CD8-positive, alpha-beta memory T cell (primary cell): ENCODE measurements at places on chromosomes 4 and X. TPM values are rescaled to one million over a fixed set of nuclear protein-coding genes. Genes with fewer than 3 reads are reported as not detected.

The ATP2B3 gene
- not detected for total RNA-seq

The IGFBP7 gene
- not detected for total RNA-seq

The TIMM17B gene
- 87.5 TPM for total RNA-seq

The REELD1 gene
- total RNA-seq, result 0.46 TPM

The C4orf50 gene
- 0.24 TPM for total RNA-seq

The DCTD gene
- 150 TPM for total RNA-seq

The CFAP47 gene
- total RNA-seq, result not detected

DNA sequence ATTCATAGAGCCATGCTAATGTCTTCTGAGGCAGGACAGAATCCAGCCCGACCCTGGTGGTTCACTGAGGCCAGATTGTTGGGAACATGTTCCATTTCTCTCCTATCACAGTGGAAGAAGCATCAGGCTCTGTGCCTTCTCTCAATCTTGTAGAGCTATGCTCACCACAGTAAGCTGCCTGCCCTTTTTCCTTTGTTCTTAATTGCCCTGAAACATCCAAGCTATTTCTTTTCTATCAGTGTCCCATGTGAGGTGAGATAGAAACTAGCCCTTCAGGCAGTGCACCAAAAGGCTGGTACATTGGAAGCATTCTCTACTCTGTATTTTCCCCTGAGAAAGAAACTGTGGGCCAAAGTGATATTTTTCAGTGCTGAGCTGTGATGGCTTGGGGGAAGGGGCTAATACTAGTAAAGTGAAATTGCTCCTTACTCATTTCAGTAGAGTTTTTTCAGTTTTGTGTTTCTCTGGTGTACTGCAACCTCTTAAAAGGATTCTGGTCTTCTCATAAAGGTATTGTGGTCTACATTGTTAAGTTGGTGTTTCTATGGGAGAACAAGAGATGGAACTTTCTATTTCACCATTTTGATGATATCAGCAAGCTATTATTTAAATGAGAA is 611.2 kb downstream of the RPA4 start:
- H3K4me3 ChIP-seq, result no peak overlapping the region
- no peak for DNase-seq
- H3K27me3 ChIP-seq, result no peaks in the 10 kb centered on the region
- H3K27ac ChIP-seq, result no peak overlapping the region
- H3K4me1 ChIP-seq, result no peaks in the 10 kb centered on the region

DNA sequence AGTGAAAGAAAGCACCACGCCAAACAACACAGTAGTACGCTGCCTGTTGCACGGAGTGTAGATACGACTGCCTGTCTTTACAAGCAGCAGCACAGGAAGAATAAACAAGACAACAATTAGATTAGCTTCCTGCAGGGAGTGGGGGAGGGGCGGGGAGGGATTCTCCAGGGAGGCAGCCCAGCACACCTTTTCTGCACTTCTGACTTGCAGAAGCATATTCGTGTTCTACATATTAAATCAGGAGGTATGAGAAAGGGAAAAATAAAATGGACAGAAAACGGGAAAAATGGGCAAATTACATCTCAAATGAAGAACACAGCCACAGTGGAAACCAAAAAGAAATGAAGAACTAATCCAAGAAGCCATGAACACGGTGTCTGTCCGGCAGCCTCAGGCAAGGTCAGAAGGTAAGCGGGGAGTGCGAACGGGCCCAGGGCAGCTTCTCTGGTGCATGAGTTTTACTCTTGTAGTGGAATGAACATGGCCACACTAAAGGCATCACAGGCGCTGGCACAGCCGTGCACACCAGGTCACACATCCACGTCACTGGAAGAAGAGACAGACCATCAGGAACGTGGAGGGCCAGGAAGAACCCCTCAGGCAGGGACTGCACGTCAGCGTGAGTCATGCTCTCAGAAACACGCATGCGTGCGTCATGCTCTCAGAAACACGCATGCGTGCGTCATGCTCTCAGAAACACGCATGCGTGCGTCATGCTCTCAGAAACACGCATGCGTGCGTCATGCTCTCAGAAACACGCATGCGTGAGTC is 20.1 kb upstream of the ADRA2C start:
- H3K27ac ChIP-seq, result no peak overlapping the region
- no peaks in the 10 kb centered on the region for H3K36me3 ChIP-seq
- H3K4me3 ChIP-seq, result no peak overlapping the region
- no peak for DNase-seq

- no peaks in the 10 kb centered on the region for H3K4me1 ChIP-seq
- H3K27me3 ChIP-seq, result no peaks in the 10 kb centered on the region
- H3K4me3 ChIP-seq, result no peak overlapping the region
- H3K27ac ChIP-seq, result no peak overlapping the region
Observed at GRCh38 chr4:172813359-172813923, 355.2 kb upstream of the GALNT7 start.

GRCh38 chrX:16524316-16524715 is 125.6 kb upstream of the S100G start:
- no peak for DNase-seq
- no peak overlapping the region for H3K27ac ChIP-seq
- no peak overlapping the region for H3K4me3 ChIP-seq
- H3K36me3 ChIP-seq, result no peaks in the 10 kb centered on the region

GRCh38 chrX:129743821-129744220 is 5.0 kb downstream of the XPNPEP2 start:
- H3K27ac ChIP-seq, result no peak overlapping the region
- H3K4me3 ChIP-seq, result no peak overlapping the region
- no peaks in the 10 kb centered on the region for H3K36me3 ChIP-seq
- H3K27me3 ChIP-seq, result no peaks in the 10 kb centered on the region
- no peak for DNase-seq

- DNase-seq, result no peak
- H3K4me3 ChIP-seq, result no peak overlapping the region
- no peaks in the 10 kb centered on the region for H3K4me1 ChIP-seq
- H3K27ac ChIP-seq, result no peak overlapping the region
Observed at GRCh38 chr4:54548098-54548620, 109.6 kb upstream of the KIT start.

- no peak overlapping the region for H3K27ac ChIP-seq
- no peaks in the 10 kb centered on the region for H3K27me3 ChIP-seq
- peaks cover 9% of the 10 kb centered on the region for H3K4me1 ChIP-seq
- DNase-seq, result no peak
- H3K4me3 ChIP-seq, result no peak overlapping the region
Observed at GRCh38 chrX:24014388-24015018, 12.5 kb downstream of the KLHL15 start.

- no peak overlapping the region for H3K27ac ChIP-seq
- no peaks in the 10 kb centered on the region for H3K4me1 ChIP-seq
- H3K36me3 ChIP-seq, result peaks cover 11% of the 10 kb centered on the region
Observed at GRCh38 chr4:145819853-145820181, 118.8 kb downstream of the ZNF827 start.

DNA sequence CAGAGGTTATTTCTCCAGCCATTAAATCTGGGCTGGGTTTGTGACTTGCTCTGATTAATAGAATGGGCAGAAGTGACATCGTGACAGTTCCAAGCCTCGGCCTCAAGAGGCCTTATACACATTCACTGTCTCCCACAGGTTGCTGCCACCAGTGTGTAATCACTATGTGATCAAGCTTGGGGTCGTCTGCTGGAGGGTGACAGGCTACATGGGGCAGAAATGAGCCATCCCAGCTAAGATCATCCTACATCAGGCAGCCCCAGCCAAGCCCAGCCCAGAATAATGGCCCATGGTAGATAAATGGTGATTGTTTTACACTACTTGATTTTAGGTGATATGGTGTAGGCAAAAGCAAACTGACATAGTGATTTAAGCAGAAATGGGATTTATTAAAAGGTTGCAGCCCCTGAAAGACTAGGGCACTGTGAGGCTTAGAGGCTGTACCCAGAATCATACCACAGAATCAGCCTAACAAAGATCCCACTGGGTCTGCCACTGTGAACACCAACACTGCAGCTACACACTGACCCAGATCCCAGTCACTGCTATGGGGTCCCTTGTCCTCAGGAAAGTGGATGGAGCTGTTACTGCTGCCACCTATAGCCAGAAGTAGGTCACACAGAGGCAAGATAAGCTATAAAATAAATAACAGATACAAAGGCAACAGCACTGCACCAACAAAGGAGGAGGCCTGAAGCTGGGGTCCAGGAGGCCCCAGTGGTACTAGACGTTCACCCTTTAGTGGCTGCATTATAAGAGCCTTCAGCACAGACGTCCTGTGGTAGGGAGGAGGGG is 159.6 kb upstream of the RBPJ start:
- H3K27me3 ChIP-seq, result no peaks in the 10 kb centered on the region
- no peak for DNase-seq
- no peaks in the 10 kb centered on the region for H3K4me1 ChIP-seq
- no peak overlapping the region for H3K4me3 ChIP-seq
- no peaks in the 10 kb centered on the region for H3K36me3 ChIP-seq
